ENCODE measurements at places on chromosomes 5 and 9.

- no peak for DNase-seq
These were observed 71.2 kb upstream of the TAF1L start for GRCh38 chr9:32706725-32707100.

- no peak for DNase-seq
These were observed 101.4 kb downstream of the TMEM167A start for GRCh38 chr5:82975812-82976211.

DNA sequence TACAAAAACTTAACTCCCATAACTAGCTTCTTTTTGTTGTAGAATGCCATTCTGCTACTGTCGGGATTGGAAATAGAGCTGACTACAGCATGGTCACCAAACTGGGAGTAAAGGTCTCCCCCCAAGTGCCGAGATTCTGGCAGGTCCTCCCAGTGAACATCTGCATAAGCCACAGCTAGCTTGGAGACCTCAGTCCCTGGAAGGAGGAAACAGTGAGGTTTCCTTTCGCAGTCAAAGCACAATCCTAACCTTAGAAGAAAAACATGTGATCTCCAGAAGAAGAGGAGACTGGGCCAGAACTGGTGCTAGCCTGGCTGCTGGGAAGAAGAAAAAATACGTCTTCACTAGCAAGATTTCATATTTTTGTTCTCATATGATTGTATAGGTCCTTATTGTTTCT is 127.4 kb downstream of the SCAMP1 start:
- DNase-seq, result no peak

- DNase-seq, result peak; percentile 1
These were observed 9.3 kb upstream of the OR13F1 start for GRCh38 chr9:104494808-104495207.

GRCh38 chr5:159096243-159096923 is 3.3 kb downstream of the EBF1 start:
- no peak for DNase-seq

DNA sequence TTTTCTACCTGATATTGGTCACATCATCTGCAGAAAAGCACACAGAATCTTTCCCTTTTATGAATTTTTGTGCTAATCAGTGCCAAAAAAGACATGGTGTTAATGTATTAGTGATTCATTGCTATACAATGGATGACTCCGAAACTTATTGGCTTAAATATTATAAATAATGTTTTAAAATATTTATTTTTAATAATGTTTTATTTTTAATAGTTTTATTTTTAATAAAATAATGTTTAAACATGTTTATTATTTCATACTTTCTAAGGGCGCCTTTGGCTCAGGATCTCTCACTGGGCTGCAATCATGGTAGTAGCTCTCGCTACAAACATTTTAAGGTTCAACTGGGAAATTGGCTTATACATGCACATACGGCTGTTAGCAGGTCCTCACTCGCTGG is 65.7 kb downstream of the CDH12 start:
- no peak for DNase-seq

- DNase-seq, result no peak
These were observed 280.1 kb downstream of the KIF4B start for GRCh38 chr5:155293605-155294178.

GRCh38 chr5:179191506-179192184 is 131.5 kb downstream of the ZNF354C start:
- DNase-seq, result no peak

- DNase-seq, result no peak
These were observed 38.0 kb downstream of the WHRN start for GRCh38 chr9:114467226-114467750.

- DNase-seq, result no peak
These were observed 108.4 kb upstream of the LARP1 start for GRCh38 chr5:154646745-154647113.

DNA sequence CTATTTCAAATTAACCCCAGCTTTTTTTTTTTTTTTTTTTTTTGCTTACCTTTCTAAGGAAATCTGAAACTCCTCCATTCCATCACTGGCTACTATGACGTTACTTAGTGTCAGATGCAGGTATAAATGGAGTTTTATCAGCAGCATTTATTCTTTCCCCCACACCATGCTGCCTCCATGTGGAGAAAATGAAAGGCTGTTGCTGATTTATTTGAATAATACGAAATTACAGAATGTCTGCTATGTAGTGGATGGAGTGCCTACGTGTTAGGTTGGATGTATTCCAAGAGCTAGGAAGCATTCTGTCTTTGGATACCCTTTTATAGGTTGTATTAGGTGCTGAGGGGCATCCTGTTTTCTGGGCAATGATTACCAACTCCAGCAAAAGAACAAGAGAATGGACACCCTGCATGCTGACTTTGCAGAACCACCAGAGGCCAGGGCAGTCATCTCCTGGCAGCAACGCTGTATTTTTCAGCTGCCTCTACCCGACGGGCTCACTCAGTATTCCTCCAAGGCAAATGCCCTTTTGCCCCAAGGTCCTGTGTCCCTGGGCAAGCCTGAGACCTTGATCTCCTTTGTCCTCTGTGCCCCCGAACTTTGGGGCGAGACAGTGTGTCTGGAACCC is 199.5 kb downstream of the ALDH1A1 start:
- peak; percentile 40 for DNase-seq

DNA sequence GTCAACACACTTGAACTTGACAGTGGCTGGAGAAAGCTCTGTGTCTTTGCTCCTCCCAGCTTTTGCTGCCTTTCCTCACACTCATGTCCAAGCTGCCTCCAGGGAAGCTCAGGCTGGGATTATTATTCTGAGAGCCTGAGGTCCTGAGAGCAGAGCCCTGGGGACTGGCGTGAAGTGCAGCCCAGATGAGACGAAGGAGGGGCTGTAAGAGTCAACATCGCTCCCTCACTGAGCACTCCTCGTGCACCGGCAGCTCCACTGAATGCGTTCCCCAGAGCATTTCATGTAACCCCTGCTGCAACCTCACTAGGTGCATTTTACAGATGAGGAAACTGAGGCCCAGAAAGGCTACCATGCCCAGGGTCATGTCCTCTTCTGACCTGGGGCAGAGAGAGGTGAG is 63.5 kb upstream of the PHYKPL start:
- DNase-seq, result no peak

DNA sequence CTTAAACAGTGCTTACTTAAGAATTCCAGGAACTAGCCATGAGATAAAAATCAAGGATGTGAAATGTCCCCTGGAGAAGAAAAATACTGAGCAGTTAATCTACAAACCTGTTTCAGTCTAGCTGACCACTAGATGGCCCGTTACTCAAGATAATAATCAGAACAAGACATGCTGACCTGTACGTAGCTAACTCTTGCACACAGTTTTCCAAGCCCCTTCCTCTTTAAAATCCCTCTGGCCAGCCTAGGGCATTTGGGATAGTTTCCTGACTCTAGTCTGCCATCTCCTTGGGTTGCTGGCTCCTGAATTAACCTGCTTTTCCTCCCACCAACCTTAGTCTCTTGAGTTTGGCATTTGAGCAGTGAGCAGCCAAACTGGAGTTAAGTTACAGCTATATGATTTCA is 59.2 kb upstream of the TRAF1 start:
- peak; percentile 71 for DNase-seq

GRCh38 chr5:172830275-172830799 is 3.7 kb upstream of the ERGIC1 start:
- no peak for DNase-seq

DNA sequence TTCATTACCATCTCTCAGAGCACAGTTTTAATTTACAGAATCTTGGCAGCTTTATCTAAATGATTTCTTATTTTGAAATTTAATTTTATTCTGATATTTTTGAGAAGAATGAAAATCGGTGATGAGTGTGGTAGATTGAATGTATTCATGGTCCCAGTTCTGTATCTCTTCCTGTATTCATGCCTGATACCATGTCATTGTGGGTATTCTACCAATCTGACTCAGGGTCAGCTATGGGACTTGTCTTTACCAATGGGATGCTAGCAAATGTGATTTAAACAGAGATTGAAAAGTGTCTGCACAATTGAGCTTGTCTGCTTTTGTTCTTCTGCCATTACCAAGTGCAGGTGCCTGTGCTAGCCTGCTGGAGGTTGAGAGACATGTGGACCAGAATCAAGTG is 17.8 kb upstream of the ZNF618 start:
- DNase-seq, result no peak

- no peak for DNase-seq
These were observed 33.0 kb downstream of the USP20 start for GRCh38 chr9:129868023-129868871.

- no peak for DNase-seq
These were observed 75.9 kb upstream of the MINAR2 start for GRCh38 chr5:129672006-129672405.

DNA sequence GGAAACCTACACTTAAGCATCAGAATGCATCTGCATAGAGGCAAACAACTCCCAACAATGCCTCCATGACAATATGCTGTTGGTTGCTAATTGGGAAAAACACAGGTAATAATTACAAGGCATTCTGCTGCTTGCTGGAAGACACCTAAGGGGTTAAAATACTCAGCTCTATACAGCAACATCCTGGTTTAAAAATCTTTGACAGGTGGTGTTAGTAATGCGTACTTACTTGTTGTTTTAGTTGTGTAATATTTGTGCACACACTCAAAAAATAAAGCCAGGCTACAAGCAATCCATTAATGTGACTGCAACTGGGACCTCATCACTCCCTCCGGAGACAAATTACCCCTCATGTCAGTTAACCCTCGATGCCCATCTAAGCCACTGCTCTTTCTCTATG is 126.3 kb upstream of the ELL2 start:
- no peak for DNase-seq

- no peak for DNase-seq
These were observed 225.8 kb downstream of the FANCC start for GRCh38 chr9:95091601-95092261.

DNA sequence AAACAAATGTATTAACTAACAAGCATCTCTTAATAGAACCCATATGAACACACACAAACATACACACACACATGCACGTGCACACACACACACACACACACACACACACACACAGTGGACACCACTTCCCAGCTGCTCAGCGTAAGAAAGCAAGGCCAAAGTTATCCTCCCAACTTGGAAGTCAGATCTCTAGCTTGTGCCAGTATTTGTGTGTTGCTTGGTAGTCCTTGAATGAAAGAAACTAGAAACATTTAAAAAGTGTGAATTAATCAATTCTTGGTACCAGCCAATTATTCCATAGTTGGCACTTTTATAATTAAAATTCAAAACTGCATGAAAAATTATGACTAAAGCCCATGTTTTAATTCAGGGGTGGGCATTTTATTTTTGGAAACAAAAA is 178.1 kb downstream of the TMEM161B start:
- no peak for DNase-seq

- no peak for DNase-seq
These were observed 209.4 kb upstream of the MSX2 start for GRCh38 chr5:174514983-174515394.

GRCh38 chr5:128224336-128224735 is 140.8 kb downstream of the SLC12A2 start:
- DNase-seq, result no peak

DNA sequence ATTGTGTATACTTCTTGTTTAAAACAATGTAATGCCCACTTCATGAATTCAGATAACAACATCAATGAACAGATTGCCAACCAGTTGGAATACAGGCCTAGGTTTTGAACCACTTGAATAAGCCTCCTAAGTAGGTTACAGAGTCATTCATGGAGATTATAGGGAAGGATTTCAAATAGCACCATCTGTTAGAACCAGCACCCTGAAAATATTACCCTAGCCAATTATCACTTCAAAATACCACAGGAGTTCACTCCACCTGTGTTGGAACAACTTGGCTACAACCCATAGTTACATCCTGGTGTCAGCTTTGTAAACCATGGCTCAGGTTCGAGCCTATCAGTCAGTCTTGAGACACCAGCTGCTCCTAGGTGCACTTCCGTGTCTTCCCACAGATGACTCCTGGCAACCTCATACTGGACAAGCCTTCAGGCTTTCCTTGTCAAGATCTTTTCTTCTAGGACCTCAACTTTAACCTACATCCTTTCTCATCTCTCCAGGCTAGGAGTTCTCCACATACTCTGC is 350.0 kb downstream of the DEPDC1B start:
- no peak for DNase-seq

DNA sequence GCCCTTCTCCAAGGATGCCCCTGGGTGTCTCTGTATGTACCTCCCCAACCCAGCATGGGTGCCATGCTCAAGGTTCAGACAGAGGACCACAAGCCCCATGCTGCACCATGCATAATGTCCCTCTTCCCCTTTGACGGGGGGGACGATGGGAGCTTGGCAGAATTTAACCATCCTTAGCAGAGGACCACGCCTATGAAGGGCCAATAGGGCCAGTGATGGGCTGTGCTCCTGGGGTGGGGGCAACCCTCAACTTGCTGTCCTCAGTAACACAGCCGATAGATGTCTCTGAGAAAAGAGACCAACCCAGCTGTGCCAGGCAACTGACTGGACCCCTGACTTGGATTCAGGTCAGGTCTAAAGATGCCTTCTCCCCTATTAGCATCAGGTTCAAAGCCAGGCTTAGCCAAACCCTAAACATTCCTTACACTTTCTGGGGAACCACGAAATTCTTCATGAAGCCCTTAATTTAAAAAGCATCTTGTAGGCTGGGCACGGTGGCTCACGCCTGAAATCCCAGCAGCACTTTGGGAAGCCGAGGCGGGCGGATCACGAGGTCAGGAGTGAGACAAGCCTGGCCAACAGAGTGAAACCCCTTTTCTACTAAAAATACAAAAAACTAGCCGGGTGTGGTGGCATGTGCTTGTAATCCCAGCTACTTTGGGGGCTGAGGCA is 20.7 kb upstream of the JADE2 start:
- DNase-seq, result no peak

GRCh38 chr5:59496524-59497134 is 396.9 kb downstream of the PDE4D start:
- no peak for DNase-seq

- no peak for DNase-seq
These were observed 17.2 kb upstream of the C5orf47 start for GRCh38 chr5:173971681-173972345.

All from lung (tissue), 17 donors.